Osteoblast (primary cell): ENCODE measurements at places on chromosomes 3 and 15. TPM values are rescaled to one million over a fixed set of nuclear protein-coding genes. Genes with fewer than 3 reads are reported as not detected.
A peak's percentile ranks its signal among the peaks of the same experiment; 100 is the strongest.

DNA sequence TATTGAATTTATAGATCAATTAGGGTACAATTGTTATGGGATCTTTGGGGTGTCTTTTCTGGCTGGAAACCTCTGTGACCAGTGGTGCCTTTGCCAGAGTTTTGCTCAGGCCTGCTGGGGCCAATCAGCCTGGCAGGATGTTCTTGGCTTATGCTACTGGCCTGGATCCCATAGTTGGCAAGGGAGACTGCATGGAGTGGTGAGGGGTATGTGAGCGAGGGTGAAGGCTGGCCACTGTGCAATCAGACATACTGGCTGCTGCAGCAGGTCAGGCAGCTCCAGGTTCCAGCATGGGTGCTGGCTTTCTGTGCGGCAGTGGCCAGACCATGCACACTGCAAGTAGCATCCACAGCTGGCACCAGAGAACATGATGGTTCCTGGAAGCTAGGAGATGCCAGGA lies 1053.2 kb upstream of the GBE1 start:
- no peak for DNase-seq

- DNase-seq, result no peak
Measured at GRCh38 chr3:164620423-164620822, 457.9 kb downstream of the SI start.

DNA sequence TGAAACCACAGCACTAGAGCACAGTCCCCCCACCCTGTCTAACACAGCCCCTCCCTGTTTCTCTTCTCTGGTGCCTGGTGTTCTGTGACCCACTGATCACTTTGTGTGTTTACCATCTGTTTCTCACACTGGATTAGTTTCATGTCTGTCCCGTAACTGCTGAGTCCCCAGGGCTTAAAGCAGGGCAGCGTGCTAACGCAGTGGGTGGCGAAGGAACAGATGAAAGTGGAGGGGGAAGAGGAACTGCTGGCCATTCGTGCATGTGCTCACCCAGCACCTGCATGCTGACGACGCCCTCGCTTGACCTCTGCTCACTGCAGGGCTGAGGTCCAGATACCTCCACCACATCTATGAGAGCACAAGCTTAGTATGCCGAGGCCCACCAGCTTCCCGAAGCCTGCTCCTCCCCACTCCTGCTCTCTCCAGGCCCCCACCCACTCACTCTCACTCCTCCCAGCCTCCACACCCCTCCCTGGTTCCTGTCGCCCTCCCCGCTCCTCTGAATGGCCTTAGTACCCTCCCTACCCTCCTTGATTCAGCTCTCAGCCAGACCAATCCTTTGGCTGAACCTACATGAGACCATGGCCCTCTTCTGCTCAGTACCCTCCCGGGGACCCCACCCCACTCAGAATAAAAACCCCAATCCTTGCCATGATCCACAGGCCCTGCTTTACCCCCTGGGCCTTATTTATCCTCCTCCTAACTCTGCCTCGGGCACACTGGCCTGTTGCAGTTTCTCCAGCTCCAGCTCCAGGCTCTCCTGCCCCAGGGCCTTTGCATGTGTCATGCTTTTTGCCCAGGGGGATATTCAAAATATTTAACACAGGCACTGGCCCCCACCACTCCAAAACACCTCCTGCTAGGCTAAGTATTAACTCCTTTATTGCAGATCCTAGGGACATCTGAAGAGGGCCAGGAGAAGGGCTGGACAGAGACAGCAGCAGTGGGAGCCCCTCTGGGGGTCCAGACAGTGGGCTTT lies 15.1 kb upstream of the IQSEC1 start:
- DNase-seq, result no peak

DNA sequence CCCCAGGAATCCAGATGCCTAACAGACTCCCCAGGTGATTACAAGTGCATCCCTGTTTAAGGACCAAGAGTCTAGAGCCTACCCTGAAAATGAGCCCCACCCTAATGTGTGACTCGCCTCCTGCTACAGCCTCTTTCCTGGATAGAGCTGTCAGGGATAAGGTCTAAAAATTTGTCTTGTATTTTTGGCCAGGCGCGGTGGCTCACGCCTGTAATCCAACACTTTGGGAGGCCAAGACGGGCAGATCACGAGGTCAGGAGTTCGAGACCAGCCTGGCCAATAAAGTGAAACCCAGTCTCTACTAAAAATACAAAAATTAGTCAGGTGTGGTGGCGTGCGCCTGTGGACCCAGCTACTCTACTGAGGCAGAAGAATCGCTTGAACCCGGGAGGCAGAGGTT lies 11.2 kb downstream of the TMC3 start:
- DNase-seq, result no peak

- DNase-seq, result no peak
Measured at GRCh38 chr3:8608041-8608790, 36.4 kb downstream of the SSUH2 start.

DNA sequence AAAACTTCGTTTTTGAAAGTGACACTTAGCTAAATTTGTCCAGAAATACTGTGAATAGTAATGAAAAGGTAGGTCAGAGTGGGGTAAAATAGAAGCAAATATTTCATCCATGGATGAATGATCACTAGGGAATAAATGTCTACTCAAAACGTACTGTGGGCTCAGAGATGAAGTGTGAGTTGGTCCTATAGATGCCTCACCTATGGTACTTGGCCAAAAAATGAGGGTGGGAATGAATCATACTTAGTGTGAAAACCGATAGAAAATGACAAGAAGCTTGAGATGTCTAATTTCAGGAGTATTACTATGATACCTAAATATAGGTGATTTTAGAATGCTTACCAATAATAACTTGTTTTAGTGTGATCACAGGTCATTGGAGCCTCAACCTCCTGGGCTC lies 155.9 kb downstream of the GMNC start:
- DNase-seq, result no peak

- DNase-seq, result peak; percentile 77
Measured at GRCh38 chr15:77584201-77584600, 48.5 kb downstream of the LINGO1 start.

DNA sequence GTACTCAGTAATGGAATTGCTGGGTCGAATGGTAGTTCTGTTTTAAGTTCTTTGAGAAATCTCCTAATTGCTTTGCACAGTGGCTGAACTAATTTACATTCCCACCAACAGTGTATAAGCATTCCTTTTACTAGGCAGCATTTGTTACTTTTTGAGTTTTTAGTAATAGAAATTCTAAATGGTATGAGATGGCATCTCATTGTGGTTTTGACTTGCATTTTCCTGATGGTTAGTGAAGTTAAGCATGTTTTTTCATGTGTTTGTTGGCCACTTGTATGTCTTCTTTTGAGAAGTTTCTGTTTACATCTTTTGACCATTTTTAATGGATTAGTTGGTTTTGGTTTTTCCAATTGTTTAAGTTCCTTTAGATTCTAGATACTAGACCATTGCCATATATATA lies 28.4 kb downstream of the TP63 start:
- no peak for DNase-seq

- peak; percentile 31 for DNase-seq
Measured at GRCh38 chr15:25508369-25509002, 69.7 kb upstream of the UBE3A start.

DNA sequence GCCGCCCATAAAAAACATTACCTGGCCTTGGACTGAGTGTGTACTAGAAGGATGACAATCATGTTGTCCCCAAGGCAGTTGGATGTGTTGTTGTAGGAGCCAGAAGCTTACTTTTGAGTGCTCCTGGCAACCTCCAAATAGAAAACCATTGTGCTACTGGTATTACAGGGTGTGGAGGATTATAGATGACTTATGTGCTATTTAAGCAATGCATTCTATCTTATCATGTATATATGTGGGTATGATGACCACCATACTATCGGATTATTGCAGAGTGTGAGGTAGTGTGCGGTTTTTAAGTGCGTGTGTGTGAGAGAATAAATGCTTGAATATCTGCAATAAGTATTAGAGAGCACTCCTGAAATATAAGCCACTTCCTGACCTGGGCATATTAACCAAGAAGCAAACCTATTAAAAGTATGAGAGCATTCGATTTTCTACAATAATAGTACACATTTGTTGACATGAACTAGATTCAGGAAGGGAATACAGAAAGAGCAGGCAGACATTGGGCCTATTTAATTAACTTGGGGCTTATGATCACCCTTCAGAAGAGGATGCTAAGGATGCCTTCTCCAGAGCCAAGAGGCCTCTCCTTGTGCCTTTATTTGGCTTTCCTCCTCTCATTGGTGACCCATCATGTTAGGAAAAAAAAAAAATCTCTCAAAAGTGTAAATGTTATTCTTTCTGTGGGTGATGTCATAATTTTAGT lies 11.7 kb upstream of the MBNL1 start:
- no peak for DNase-seq

GRCh38 chr15:75107908-75108838 lies 84.8 kb downstream of the PPCDC start:
- DNase-seq, result peak; percentile 95

DNA sequence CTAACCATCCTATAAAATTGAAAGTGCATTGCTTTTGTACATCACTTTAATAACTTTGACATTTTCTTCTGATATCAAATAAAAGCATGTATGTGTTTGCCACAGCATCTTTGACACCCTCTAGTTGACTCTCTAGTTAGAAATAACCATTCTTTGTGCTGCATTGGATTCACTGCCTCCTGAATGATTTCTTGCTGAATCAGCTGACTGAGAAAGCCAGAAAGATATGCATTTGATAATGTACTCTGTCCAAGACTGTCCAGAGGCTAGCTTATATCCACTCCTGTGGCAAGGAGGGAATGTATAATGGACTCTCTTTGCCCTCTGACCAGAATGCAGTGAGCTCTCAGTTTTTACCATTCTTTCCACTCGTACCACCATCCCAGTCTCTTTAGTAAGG lies 6.2 kb downstream of the RAB11A start:
- DNase-seq, result peak; percentile 4

PODXL2 gene
- 0.36 and 0.59 TPM in 2 replicates for total RNA-seq

C3orf80 gene
- total RNA-seq, result 1.2 and 2.2 TPM in 2 replicates

DYNLT2B gene
- total RNA-seq, result 10.5 and 10.9 TPM in 2 replicates

PRSS50 gene
- total RNA-seq, result not detected in 2 replicates

SQOR gene
- total RNA-seq, result 122 and 134 TPM in 2 replicates

GPR171 gene
- total RNA-seq, result not detected in 2 replicates

SLC38A3 gene
- 0.29 and 0.36 TPM in 2 replicates for total RNA-seq
